ENCODE measurements at places on chromosomes 16 and 17.

DNA sequence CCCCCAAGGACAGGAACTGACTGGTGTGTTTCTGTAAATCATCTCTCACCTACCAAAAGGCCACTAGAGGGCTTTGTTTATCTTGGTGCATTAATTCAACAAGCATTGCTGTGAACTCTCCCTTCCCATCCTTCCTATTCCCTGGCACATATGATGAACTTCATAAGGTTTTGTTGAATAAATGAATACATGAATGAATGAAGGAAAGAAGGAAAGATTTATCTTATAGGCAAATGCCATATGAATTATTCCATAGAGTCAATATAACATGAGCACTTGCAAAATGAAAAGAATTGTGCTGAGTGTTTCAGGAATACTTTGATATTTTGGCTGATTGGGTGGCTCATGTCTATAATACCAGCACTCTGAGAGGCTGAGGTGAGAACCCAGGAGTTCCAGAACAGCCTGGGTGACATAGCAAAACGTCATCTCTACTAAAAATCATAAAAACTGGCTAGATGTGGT lies 4.3 kb downstream of the SPDYE4 start:
- no peak for DNase-seq

- no peak for DNase-seq
Measured at GRCh38 chr17:28008513-28008912, 34.0 kb upstream of the NLK start.

DNA sequence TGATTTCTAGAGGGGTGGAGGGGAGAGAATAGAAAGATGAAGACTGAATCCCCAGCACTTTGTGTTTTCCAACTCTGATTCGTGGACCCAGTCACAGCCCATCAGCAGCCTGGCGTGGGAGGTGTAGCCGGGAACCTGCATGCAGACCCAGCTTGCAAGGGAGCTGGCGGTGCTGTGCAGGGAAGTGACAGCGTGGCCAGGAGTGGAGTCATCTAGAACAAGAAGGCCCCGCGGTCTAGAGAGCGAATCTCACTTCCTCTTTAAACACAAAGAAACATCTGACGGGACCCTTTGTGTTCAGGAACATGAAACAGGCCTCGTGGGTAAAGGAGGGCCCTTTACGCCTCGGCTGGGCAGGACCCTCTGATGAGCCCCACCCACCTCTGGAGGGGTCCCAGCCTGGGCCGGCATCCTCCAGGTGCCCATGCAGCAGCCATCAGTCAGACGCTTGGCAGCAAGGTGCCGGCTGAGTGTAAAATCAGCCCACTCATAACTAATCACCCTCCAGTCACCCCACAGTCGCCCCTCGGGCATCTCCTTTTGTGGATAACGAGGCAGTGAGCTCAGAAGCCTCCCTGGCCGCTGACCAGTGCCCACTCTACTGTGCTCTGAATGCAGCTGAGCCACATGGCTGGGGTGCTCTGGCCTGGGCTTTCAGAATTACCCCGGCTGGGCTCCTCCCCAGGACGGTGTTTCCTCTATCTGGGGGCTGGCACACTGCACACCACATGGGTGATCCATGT lies 4.4 kb downstream of the SNAI3 start:
- DNase-seq, result no peak

- no peak for DNase-seq
Measured at GRCh38 chr16:17104654-17105053, 366.1 kb downstream of the XYLT1 start.

- no peak for DNase-seq
Measured at GRCh38 chr16:58317608-58318152, 22.9 kb upstream of the PRSS54 start.

GRCh38 chr16:1778200-1779179 lies 3.9 kb downstream of the SPSB3 start:
- no peak for DNase-seq

DNA sequence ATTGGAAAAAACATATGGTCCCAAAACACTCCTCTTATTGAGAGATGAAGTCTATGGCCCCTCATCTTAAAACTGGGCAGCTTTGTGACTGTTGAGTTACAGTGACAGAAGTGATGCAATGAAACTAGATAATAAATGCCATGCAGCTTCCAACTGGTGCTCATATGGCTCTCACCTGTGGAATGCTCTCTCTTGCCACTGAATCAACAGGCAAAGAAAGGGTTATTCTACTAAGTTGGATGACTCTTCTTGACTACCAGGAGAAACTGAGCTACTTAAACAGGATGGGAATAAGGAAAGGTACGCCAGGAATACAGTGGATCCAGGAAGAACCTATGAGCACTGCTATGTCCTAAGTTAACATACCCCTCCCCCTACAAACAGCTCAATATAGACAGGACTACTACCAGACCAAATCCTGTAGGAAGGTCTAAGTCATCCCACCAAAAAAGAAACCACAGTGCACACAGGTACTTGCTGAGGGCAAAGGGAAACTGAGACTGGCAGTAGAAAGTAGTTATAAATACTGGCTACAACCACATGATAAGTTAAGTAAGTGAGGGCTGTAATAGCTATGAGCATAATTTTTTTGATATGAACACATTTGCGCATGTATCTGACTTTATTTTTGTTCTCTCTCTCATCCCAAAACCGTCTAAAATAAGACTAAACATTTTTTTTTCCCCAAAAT lies 398.5 kb downstream of the ZFHX3 start:
- no peak for DNase-seq
